ENCODE measurements at places on chromosomes 7 and 10. TPM values are rescaled to one million over a fixed set of nuclear protein-coding genes. Genes with fewer than 3 reads are reported as not detected.

DNA sequence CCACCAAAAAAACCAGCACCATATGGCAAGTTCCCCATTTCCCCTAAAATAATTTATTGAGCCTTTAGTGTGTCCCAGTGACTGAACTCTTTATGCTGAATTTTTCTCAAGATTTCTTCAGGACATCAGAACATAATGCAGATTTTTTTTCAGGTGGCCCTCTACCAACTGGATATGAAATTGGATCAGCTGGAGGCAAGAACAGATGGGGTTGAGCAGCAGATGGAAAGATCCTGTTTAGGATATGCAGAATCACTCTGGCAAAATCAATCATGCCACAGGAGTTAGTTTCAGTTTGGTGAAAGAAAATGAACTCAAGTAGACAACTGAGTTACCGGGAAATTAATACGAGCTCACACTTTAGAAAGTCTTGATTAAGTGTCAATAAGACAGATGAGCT is 761.5 kb upstream of the C7orf33 start:
- H3K4me3 ChIP-seq: no peak overlapping the region
- no peaks in the 10 kb centered on the region for H3K36me3 ChIP-seq
- H3K27me3 ChIP-seq: no peaks in the 10 kb centered on the region
- no peak overlapping the region for H3K27ac ChIP-seq

DNA sequence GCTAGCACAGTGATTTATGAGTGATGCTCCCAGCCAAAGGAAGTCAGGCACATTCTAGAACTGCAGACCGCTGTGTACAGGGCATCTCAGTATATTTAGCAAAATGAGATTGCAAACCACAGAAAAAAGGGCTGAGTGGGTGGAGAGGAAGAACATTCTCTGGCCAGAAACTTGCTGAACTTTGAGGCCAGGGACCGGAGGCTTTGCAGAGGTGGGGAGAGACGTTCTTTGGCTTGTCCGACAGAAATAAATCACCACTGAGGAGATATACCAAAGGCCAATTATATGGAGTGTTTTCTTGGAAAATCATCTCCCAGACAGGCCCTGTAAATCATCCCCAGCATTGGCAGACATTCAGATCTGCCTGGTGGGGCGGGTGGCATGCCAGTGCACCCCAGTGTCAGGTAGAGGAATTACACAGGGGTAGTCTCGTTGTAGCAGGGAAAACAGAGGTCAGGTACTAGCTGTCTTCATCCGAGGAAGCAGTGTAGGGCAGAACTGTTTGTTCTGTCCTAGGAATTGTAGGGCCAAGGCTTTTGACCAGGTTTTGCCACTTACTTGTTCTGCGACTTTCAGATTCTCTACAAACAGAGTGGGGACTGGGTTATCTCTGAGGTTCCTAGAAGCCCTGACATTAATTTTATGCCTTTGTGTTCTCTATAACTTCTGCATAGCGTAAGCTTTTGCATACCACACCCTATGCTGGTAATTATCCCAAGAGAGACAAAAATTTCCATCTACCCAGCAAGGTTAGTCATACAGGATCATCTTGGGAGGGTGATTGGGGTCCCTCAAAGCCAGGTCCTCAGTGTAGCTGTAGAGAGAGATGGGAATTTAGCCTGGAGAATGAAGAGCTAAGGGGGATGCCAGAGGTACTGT is 655.6 kb downstream of the LRMDA start:
- no peaks in the 10 kb centered on the region for H3K36me3 ChIP-seq
- H3K27me3 ChIP-seq: peaks cover 12% of the 10 kb centered on the region
- peak; percentile 51 for DNase-seq
- no peak overlapping the region for H3K4me3 ChIP-seq

GRCh38 chr7:131721660-131722059 is 165.2 kb upstream of the PODXL start:
- no peaks in the 10 kb centered on the region for H3K36me3 ChIP-seq
- no peaks in the 10 kb centered on the region for H3K4me1 ChIP-seq
- H3K27me3 ChIP-seq: no peaks in the 10 kb centered on the region
- DNase-seq: no peak
- no peak overlapping the region for H3K4me3 ChIP-seq

- peaks cover 32% of the 10 kb centered on the region for H3K4me1 ChIP-seq
- no peak overlapping the region for H3K27ac ChIP-seq
- H3K27me3 ChIP-seq: peaks cover 44% of the 10 kb centered on the region
- H3K4me3 ChIP-seq: no peak overlapping the region
- H3K36me3 ChIP-seq: no peaks in the 10 kb centered on the region
Measured at GRCh38 chr10:77120012-77120411, 517.6 kb downstream of the KCNMA1 start.

- no peak overlapping the region for H3K4me3 ChIP-seq
- H3K27ac ChIP-seq: no peak overlapping the region
- no peaks in the 10 kb centered on the region for H3K36me3 ChIP-seq
- peaks cover 16% of the 10 kb centered on the region for H3K4me1 ChIP-seq
- no peaks in the 10 kb centered on the region for H3K27me3 ChIP-seq
- no peak for DNase-seq
Measured at GRCh38 chr10:79396520-79396919, 48.9 kb downstream of the ZCCHC24 start.

DNA sequence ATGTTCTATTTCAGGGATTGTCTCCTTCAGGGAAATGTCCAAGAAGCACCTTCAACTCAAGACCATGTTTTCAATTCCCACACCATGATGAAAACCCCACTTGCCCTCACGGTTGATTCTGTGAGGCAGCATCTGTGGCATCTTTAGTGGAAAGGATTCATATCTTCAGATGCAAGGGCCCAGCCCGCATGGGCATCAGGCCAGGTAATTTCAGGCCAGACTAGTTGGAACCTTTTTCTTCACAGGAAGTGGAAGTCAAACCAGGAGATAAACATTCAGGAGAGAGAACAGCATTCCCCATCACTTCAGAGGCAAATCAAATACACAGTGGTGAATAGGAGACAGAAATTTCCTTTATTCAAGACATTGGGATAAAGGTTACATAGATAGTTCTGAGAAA is 88.8 kb downstream of the JCAD start:
- H3K27ac ChIP-seq: no peak overlapping the region
- H3K36me3 ChIP-seq: peaks cover 18% of the 10 kb centered on the region
- peaks cover 7% of the 10 kb centered on the region for H3K4me1 ChIP-seq
- peaks cover 3% of the 10 kb centered on the region for H3K27me3 ChIP-seq

DNA sequence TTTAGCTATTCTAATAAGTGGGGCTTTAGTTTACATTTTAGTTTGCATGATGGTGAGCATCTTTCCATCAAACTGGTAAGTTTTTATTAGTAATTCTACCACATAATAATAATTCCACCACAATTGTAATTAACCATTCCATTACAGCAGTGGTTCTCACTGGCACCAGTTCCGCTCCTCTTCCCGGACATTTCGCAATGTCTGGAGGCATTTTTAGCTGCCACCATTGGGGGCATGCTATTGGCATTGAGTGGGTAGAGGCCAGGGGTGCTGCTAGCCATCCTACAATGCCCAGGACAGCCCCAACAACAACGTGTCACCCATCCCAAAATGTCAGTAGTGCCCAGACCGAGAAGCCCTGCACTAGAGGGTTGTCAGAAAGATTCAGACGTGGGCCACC is 31.4 kb downstream of the ADRB1 start:
- no peak overlapping the region for H3K27ac ChIP-seq
- DNase-seq: no peak
- H3K27me3 ChIP-seq: no peaks in the 10 kb centered on the region
- H3K4me3 ChIP-seq: no peak overlapping the region

GRCh38 chr7:47847207-47847606 is 101.1 kb downstream of the PKD1L1 start:
- no peak overlapping the region for H3K27ac ChIP-seq
- no peaks in the 10 kb centered on the region for H3K36me3 ChIP-seq
- no peaks in the 10 kb centered on the region for H3K27me3 ChIP-seq

GRCh38 chr7:95686109-95686508 is 86.2 kb upstream of the DYNC1I1 start:
- H3K4me3 ChIP-seq: no peak overlapping the region
- no peak overlapping the region for H3K27ac ChIP-seq
- DNase-seq: peak; percentile 18
- no peaks in the 10 kb centered on the region for H3K27me3 ChIP-seq

GRCh38 chr10:43211030-43211429 is 55.8 kb downstream of the RASGEF1A start:
- no peaks in the 10 kb centered on the region for H3K27me3 ChIP-seq
- H3K27ac ChIP-seq: no peak overlapping the region
- no peak overlapping the region for H3K4me3 ChIP-seq
- no peak for DNase-seq
- H3K4me1 ChIP-seq: peaks cover 5% of the 10 kb centered on the region
- no peaks in the 10 kb centered on the region for H3K36me3 ChIP-seq

- peak; percentile 86 for DNase-seq
- H3K4me1 ChIP-seq: peaks cover 52% of the 10 kb centered on the region
- H3K27ac ChIP-seq: no peak overlapping the region
- H3K4me3 ChIP-seq: peak overlapping the region; percentile 58
- peaks cover 100% of the 10 kb centered on the region for H3K27me3 ChIP-seq
Measured at GRCh38 chr10:117165538-117166417, 27.7 kb upstream of the VAX1 start.

GRCh38 chr7:151920488-151920887 is 35.8 kb upstream of the GALNTL5 start:
- DNase-seq: no peak
- H3K4me3 ChIP-seq: no peak overlapping the region
- peaks cover 2% of the 10 kb centered on the region for H3K27me3 ChIP-seq

DNA sequence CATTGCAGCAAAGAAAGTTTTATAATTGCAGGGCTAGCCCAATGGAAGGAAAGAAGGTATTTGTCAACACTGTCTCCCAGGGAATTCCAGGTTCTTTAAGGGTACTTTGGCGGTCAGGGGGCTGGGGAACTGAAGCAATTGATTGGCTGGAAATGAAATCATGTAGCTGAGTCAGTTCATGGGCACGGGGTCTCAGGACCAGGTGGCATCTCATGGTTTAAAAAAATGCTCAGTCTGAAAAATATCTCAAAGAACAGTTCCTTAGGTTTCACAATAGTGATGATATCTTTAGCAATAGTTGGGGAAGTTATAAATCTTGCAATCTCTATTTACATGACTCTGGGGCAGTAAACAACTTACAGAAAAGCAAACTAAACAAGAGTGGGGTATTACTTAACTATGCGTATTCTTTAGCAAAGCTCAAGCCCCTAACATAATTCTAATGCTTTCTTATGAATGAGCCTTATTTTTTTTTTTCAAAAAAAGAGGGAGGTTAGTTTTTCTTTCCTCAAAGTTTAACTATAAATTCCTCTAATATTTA is 376.9 kb upstream of the NRG3 start:
- no peak overlapping the region for H3K27ac ChIP-seq
- no peak for DNase-seq
- peaks cover 5% of the 10 kb centered on the region for H3K4me1 ChIP-seq
- no peaks in the 10 kb centered on the region for H3K36me3 ChIP-seq

GRCh38 chr10:6957851-6958250 is 377.8 kb upstream of the PRKCQ start:
- no peak for DNase-seq
- H3K4me1 ChIP-seq: peaks cover 13% of the 10 kb centered on the region
- no peaks in the 10 kb centered on the region for H3K36me3 ChIP-seq
- H3K27me3 ChIP-seq: 0 out of 2 replicates have a peak, but pooled peaks cover 5% of the 10 kb centered on the region
- no peak overlapping the region for H3K4me3 ChIP-seq

Gene HOXA3
- total RNA-seq: not detected

Gene UPK3BL2
- 10.5 TPM for total RNA-seq

Gene ZSCAN25
- total RNA-seq: 16.3 TPM

Gene DNAJC1
- 13.2 TPM for total RNA-seq

Gene NODAL
- total RNA-seq: 41.1 TPM
